CD4-positive, alpha-beta memory T cell (primary cell): ENCODE measurements at places on chromosomes 3 and 15. TPM values are rescaled to one million over a fixed set of nuclear protein-coding genes. Genes with fewer than 3 reads are reported as not detected.

ZMYND10 gene
- 3.7 TPM for total RNA-seq

LPCAT4 gene
- 108 TPM for total RNA-seq

OSBPL10 gene
- total RNA-seq: not detected

CPLX3 gene
- total RNA-seq: not detected

THRB gene
- total RNA-seq: not detected

LIPC gene
- total RNA-seq: 0.41 TPM

FBLN2 gene
- total RNA-seq: not detected

DNA sequence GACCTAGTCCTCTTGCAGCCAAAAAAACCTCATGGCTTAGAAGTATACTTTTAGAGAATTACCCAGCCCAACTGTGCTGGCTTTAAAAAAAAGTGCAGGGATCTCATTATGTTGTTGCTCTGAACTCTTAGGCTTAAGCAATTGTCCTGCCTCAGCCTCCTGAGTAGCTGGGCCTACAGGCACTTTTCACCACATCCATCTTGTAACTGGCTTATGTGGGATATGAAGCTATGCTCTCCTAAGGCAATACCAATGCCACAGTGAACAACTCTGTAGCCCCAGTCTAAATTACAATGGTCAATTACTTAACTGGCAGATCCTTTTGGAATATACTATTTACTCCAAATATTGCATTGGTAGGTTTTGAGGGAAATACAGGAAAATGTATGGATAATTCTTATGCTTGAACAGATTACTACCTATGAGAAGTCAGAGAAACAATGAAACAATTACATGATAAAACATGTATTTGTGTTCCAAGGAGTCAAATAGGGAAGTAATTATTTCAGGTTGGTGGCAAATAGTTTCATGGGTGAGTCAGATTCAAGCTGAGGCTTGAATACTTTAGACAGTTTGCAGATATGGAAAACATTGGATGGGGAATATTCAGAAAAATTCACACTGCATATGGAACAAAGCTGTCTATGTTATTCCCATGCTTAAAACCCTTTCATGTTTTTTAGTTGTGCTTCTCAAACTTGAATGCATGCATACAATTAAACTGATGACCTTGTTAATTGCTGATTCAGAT is 34.6 kb upstream of the GPR149 start:
- no peak overlapping the region for H3K27ac ChIP-seq
- no peaks in the 10 kb centered on the region for H3K27me3 ChIP-seq
- no peaks in the 10 kb centered on the region for H3K4me1 ChIP-seq
- DNase-seq: no peak

GRCh38 chr3:124026516-124026915 is 34.6 kb upstream of the ROPN1 start:
- peaks cover 5% of the 10 kb centered on the region for H3K27me3 ChIP-seq
- no peak overlapping the region for H3K4me3 ChIP-seq
- no peak for DNase-seq
- H3K27ac ChIP-seq: no peak overlapping the region

GRCh38 chr3:134432236-134432635 is 53.5 kb downstream of the ANAPC13 start:
- H3K4me1 ChIP-seq: no peaks in the 10 kb centered on the region
- H3K4me3 ChIP-seq: no peak overlapping the region
- H3K27ac ChIP-seq: no peak overlapping the region
- no peak for DNase-seq
- H3K36me3 ChIP-seq: no peaks in the 10 kb centered on the region

GRCh38 chr3:30471066-30471465 is 135.3 kb upstream of the TGFBR2 start:
- no peak overlapping the region for H3K4me3 ChIP-seq
- no peak overlapping the region for H3K27ac ChIP-seq
- no peak for DNase-seq

DNA sequence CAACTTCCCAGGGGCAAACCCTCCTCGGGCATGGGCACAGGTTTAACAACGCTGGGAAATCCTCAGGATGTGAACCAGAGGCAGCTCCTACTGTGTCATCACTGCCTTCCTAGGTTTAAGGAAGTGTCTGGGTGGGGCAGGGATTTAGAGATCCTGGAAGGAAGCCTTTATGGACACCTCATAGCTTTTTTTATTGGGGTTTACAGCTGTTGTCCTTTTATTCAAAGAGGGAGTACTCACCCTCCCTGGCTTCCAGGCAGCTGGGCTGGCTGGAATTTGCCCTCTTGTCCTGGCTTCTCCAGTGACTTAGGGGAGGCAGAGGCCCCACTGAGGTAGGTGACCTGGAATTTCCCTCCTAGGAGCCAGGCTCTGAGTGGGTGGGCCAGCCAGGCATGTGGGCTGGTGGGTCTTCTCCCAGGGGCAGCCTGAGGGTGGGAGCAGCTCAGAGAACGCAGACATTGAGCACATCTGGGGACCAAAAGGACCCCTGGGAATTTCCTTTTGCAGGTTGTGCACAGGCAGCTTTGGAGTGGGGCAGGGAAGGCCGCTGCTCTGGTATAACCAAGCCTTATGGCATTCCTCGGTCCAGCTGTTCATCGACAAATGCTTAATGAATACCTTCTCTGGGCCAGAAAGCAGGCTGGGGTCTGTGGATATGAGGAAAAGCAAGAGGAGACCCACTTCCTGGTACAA is 13.5 kb upstream of the FAM3D start:
- no peak overlapping the region for H3K4me3 ChIP-seq
- H3K4me1 ChIP-seq: no peaks in the 10 kb centered on the region
- no peak for DNase-seq
- no peaks in the 10 kb centered on the region for H3K27me3 ChIP-seq

DNA sequence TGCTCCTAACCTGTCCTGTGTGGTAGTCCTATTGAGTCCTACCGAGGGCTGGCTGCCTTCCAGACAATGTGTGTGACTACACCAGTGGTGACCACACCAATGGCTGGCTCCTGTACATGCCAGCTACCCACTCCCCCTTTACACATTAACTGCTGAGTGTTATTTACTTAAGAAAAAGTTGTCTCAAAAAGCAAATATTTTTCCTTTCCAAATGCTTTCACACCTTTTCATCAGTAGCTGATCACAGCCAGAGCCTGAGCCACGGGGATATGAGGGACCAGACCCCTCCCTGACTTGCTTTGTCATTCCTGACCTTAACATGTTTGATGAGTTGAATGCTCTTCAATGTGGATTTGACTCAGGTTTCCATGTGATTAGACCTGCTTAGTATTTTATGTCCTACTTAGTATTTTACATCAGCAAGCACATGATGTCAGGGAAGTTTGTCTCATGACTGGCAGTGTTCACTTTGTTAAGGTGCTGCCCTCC is 29.6 kb upstream of the GREM1 start:
- no peaks in the 10 kb centered on the region for H3K4me1 ChIP-seq
- H3K27ac ChIP-seq: no peak overlapping the region
- H3K36me3 ChIP-seq: no peaks in the 10 kb centered on the region
- no peak overlapping the region for H3K4me3 ChIP-seq

DNA sequence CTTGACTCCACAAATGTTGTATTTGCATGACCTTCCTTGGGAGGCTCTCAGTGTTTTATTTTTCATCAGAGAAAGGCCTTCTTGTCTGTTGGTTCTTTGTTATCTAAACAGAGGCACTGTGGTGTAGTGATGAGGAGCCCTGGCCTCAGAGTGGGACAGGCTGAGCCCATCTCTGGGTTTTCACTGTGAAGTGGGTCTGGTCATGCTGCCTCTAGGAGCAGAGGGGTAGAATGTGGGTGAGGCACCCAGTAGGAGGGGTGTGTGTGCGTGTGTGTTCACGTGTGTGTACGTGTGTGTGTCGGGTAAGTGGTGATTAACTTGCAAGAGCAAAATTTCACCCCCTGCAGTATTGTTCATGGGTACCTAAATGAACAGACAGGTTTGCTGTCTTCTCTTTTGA is 14.4 kb downstream of the KLF13 start:
- H3K27ac ChIP-seq: peak overlapping the region; percentile 74
- no peak for DNase-seq
- no peaks in the 10 kb centered on the region for H3K27me3 ChIP-seq
- H3K36me3 ChIP-seq: peaks cover 9% of the 10 kb centered on the region
- H3K4me1 ChIP-seq: peaks cover 100% of the 10 kb centered on the region

- no peaks in the 10 kb centered on the region for H3K36me3 ChIP-seq
- H3K4me1 ChIP-seq: no peaks in the 10 kb centered on the region
- H3K27ac ChIP-seq: no peak overlapping the region
- no peak overlapping the region for H3K4me3 ChIP-seq
- DNase-seq: no peak
Observed at GRCh38 chr15:72838311-72838731, 54.8 kb upstream of the ADPGK start.

- H3K4me3 ChIP-seq: no peak overlapping the region
- H3K36me3 ChIP-seq: no peaks in the 10 kb centered on the region
- no peak overlapping the region for H3K27ac ChIP-seq
- H3K27me3 ChIP-seq: no peaks in the 10 kb centered on the region
Observed at GRCh38 chr3:47949979-47950378, 66.2 kb downstream of the MAP4 start.

DNA sequence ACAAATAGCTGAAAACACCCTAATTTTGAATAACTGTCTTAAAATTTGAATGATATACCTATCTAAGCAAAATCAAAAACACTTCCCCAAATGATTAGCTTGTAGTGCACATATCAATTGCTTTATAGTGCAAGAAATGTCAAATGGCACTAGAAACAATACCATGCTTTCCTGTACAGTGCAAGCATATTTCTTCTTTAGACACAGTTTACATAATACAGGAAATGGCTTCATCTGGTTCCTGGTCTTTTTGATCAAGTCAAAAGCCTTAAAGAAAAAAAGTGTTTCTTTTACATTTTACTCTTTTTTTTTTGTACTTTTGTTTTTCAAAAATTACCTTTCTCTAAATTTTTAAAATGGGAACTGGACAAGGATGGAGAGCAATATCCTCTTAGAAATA is 352.1 kb downstream of the MECOM start:
- no peak overlapping the region for H3K4me3 ChIP-seq
- no peak overlapping the region for H3K27ac ChIP-seq
- H3K27me3 ChIP-seq: no peaks in the 10 kb centered on the region
- H3K4me1 ChIP-seq: no peaks in the 10 kb centered on the region
- H3K36me3 ChIP-seq: no peaks in the 10 kb centered on the region
- no peak for DNase-seq

DNA sequence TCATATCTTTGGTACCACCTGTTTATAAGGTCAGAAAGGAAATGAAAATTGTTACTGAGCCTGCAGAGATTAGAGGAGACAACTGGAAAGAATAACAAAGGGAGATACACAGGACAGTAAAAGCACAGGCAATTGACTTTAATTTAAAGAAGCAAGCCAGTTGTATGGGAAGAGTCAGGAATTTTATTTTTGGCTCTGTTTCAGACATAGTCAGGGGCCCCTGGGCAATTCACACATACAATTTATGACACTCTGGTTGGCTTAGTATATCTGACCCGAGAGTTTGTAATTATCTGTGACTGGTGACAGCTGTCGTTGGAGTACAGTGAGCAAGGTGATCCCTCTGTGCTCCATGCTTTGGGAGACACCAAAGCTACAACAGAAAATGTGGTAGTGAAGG is 591.9 kb upstream of the NECTIN3 start:
- H3K36me3 ChIP-seq: no peaks in the 10 kb centered on the region
- H3K27ac ChIP-seq: no peak overlapping the region
- no peak overlapping the region for H3K4me3 ChIP-seq
- no peak for DNase-seq

DNA sequence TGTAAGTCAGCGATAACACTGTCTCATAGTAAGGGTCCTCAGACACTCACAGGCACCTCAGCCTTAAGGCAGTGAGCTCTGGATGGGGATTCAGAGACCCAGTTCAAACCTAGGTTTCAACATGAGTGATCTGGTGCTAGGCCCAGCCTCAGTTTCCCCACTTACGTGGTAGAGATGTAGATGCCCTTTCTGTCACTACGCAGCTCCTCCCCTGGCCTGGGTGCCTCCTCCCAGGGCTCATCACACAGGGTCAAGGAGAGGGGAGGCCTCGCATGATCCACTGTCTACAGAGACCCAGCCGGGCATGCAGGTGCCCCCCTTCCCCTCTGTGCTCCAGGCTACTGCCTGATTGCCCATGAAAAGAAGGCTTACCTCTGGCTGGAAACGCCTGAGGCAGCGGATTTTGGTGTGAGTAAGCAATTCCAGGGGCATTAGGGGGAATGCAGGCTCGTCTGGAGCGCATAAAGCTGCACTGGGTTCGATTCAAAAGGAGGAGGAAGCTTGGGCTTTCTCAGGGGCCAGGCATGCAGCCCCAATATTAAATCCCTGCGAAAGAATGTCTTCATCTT is 69.8 kb upstream of the ANKRD34C start:
- H3K27ac ChIP-seq: no peak overlapping the region
- peaks cover 4% of the 10 kb centered on the region for H3K27me3 ChIP-seq
- no peaks in the 10 kb centered on the region for H3K4me1 ChIP-seq
- no peak overlapping the region for H3K4me3 ChIP-seq
- no peak for DNase-seq

DNA sequence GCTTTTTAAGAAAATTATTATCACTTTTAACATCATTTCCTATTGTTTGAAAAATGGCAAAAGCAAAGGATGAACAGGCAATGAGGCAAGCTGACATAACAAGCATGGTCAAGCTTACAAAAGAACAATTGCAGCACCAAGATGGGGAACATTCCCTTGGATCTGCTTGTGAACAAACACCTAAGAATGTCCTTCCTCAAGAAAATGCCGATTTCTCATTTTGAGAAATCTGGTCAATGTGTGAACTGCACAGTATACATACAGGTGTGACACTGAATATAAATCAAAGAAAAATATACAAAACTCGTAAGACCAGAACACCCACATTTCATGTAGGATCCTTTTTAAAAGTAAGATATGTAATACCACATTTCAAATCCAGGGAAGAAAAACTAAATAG is 58.9 kb downstream of the LRRFIP2 start:
- H3K27ac ChIP-seq: no peak overlapping the region
- no peak for DNase-seq
- H3K27me3 ChIP-seq: no peaks in the 10 kb centered on the region
- H3K4me1 ChIP-seq: no peaks in the 10 kb centered on the region
- no peaks in the 10 kb centered on the region for H3K36me3 ChIP-seq
- H3K4me3 ChIP-seq: no peak overlapping the region

- H3K27ac ChIP-seq: no peak overlapping the region
- no peaks in the 10 kb centered on the region for H3K27me3 ChIP-seq
- H3K36me3 ChIP-seq: no peaks in the 10 kb centered on the region
- H3K4me1 ChIP-seq: no peaks in the 10 kb centered on the region
- H3K4me3 ChIP-seq: no peak overlapping the region
- no peak for DNase-seq
Observed at GRCh38 chr15:68465861-68466560, 34.0 kb upstream of the ITGA11 start.

DNA sequence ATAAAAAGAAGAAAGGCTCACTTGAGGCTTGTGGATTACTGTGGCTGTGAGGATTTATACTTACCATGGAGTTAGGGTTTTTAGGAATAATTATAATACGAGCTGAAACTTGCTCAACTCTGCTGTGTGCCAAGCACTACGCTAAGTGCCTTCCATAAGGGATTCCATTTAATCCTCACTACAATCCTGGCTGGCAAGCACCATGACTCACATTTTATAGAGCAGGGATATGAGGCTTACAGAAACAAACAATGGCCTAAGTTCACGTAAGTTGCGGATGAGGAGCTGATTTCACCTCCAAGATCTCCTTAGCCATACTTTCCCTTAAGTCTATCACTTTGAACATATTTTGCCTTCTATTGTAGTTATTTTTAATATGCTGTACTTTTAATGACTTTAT is 43.9 kb upstream of the ARL8B start:
- H3K4me1 ChIP-seq: no peaks in the 10 kb centered on the region
- no peak overlapping the region for H3K27ac ChIP-seq
- H3K27me3 ChIP-seq: no peaks in the 10 kb centered on the region

GRCh38 chr3:101828691-101829436 is 20.4 kb upstream of the NFKBIZ start:
- peaks cover 47% of the 10 kb centered on the region for H3K4me1 ChIP-seq
- H3K4me3 ChIP-seq: peak overlapping the region; percentile 89
- H3K36me3 ChIP-seq: no peaks in the 10 kb centered on the region
- peak; percentile 82 for DNase-seq
- H3K27ac ChIP-seq: peak overlapping the region; percentile 92
- H3K27me3 ChIP-seq: no peaks in the 10 kb centered on the region
